Vagina (tissue), 2 donors: ENCODE measurements at places on chromosomes 11 and 22.
A peak's percentile ranks its signal among the peaks of the same experiment; 100 is the strongest.

GRCh38 chr11:14106303-14107049, 144.0 kb downstream of the SPON1 start:
- no peak for DNase-seq
- no peak overlapping the region for H3K4me3 ChIP-seq
- H3K4me1 ChIP-seq, result peaks cover 8% of the 10 kb centered on the region
- no peaks in the 10 kb centered on the region for H3K27me3 ChIP-seq

GRCh38 chr11:36463781-36464180, 46.3 kb downstream of the TRAF6 start:
- no peaks in the 10 kb centered on the region for H3K27me3 ChIP-seq
- DNase-seq, result no peak
- no peak overlapping the region for H3K27ac ChIP-seq
- H3K4me1 ChIP-seq, result no peaks in the 10 kb centered on the region

DNA sequence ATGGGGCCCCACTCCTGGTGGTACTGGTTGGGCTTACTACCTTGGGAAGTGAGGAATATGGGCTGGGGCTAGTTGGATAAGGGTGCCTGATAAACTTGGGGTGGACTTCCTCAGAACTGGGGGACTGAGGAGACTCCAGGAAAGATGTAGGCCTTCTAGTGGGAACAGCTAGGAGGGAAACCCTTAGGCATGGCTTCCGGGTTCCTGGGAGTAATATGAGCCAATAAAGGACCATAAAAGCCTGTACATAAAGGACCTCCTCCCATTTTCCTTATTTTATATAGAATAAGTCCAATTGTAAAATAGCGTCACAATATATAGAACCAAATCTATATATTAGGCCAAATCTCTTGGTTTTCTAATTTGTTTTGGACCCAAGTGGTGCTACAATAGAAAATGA, 18.4 kb upstream of the RNASEH2C start:
- no peaks in the 10 kb centered on the region for H3K27me3 ChIP-seq
- no peak overlapping the region for H3K4me3 ChIP-seq
- no peak for DNase-seq
- no peaks in the 10 kb centered on the region for H3K4me1 ChIP-seq
- H3K27ac ChIP-seq, result no peak overlapping the region

- H3K27ac ChIP-seq, result no peak overlapping the region
- H3K4me1 ChIP-seq, result peaks cover 5% of the 10 kb centered on the region
- no peaks in the 10 kb centered on the region for H3K36me3 ChIP-seq
- no peak for DNase-seq
- H3K27me3 ChIP-seq, result no peaks in the 10 kb centered on the region
These were observed 3.6 kb upstream of the CCDC117 start for GRCh38 chr22:28768701-28769393.

- H3K27ac ChIP-seq, result no peak overlapping the region
- no peaks in the 10 kb centered on the region for H3K27me3 ChIP-seq
- peaks cover 3% of the 10 kb centered on the region for H3K36me3 ChIP-seq
- no peaks in the 10 kb centered on the region for H3K4me1 ChIP-seq
- DNase-seq, result no peak
These were observed 61.3 kb downstream of the BCL2L13 start for GRCh38 chr22:17699696-17700340.

DNA sequence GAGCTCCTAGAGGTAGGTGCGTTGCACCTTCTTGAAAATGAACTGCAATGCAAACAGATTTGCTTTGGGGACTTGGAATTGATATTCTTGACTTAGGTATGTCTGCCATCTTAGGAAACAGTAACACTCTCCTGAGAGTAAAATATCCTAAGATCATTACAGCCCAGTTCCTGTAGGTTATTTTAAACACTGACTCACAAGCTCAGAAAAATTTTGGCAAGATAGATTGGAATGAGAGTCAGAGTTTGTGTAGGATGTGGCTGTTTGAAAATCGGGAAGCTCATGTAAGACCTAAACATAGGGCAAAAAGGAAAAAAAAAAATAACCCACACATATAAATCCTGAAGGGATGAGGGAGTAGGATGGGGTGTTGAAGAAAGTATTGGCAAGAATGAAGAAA, 377.0 kb upstream of the LRRC4C start:
- no peaks in the 10 kb centered on the region for H3K36me3 ChIP-seq
- H3K4me3 ChIP-seq, result no peak overlapping the region
- no peak overlapping the region for H3K27ac ChIP-seq
- no peak for DNase-seq

- H3K27me3 ChIP-seq, result no peaks in the 10 kb centered on the region
- H3K27ac ChIP-seq, result no peak overlapping the region
- peak; percentile 44 for DNase-seq
- H3K4me3 ChIP-seq, result no peak overlapping the region
These were observed 7.8 kb upstream of the RTL6 start for GRCh38 chr22:44505796-44506354.

DNA sequence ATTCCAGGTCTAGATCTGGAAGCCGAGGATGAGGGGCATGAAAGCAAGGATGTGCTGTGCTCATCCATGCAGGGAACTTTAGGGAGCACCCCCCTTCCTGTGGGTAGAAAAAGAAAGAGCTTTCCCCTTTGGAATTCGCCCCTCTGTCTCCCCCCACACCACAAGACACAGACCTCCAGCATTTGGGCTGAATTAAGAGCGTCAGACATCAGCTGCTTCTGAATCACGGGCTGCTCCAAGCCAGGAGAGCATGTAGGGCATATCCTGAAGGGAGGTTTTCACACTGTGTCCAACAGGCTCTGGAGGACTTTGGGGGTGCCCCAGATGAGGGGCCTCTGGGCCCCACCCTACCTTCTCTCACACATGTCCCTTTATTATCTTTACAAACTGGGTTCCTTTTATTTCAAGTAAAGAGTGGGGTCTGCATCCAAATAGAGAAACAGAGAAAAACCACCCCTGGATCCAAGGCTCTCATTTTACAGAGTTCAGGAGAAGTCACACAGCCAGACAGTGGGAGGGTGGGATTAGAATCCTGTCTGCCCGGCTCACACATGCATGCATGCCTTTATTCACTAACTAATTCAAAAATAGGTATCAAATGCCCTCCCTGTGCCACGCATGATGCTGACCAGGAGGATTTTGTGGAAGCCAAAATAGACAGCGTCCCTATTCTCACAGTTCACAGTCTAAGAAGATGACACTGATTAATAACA, 52.8 kb downstream of the LRRC32 start:
- H3K4me1 ChIP-seq, result peaks cover 48% of the 10 kb centered on the region
- no peaks in the 10 kb centered on the region for H3K36me3 ChIP-seq
- no peaks in the 10 kb centered on the region for H3K27me3 ChIP-seq
- no peak overlapping the region for H3K4me3 ChIP-seq

DNA sequence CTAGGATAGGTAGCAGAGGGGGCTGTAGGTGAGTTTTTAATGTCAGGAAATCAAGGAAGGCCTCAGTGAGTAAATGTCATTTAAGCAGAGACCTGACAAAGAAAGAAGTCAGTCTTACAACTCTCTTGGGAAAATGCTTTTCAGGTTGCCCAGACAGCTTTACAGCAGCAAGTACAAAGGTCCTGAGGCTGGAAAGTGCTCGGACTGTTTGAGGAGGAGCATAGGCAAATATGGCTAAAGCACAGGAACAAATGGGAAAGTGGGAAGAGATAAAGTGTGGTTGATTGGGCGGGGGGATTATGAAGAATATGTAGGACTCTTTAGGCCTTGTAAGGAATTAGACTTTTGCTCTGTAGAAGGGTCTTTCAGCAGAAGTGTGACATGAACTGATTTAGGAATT, 125.4 kb downstream of the ARHGAP42 start:
- no peak for DNase-seq
- no peaks in the 10 kb centered on the region for H3K27me3 ChIP-seq
- H3K27ac ChIP-seq, result no peak overlapping the region
- no peaks in the 10 kb centered on the region for H3K36me3 ChIP-seq

GRCh38 chr11:128757886-128758612, 64.2 kb downstream of the FLI1 start:
- H3K36me3 ChIP-seq, result no peaks in the 10 kb centered on the region
- no peaks in the 10 kb centered on the region for H3K4me1 ChIP-seq
- no peak overlapping the region for H3K4me3 ChIP-seq
- no peak overlapping the region for H3K27ac ChIP-seq
- DNase-seq, result no peak

GRCh38 chr11:82229341-82229740, 504.3 kb downstream of the FAM181B start:
- no peak overlapping the region for H3K27ac ChIP-seq
- H3K4me1 ChIP-seq, result no peaks in the 10 kb centered on the region
- no peaks in the 10 kb centered on the region for H3K27me3 ChIP-seq

- DNase-seq, result no peak
- H3K4me3 ChIP-seq, result peak overlapping the region; percentile 80
- H3K27ac ChIP-seq, result peak overlapping the region; percentile 80
- no peaks in the 10 kb centered on the region for H3K27me3 ChIP-seq
- H3K36me3 ChIP-seq, result no peaks in the 10 kb centered on the region
- peaks cover 13% of the 10 kb centered on the region for H3K4me1 ChIP-seq
These were observed 701 bp downstream of the DIXDC1 start for GRCh38 chr11:111937844-111938243.

GRCh38 chr22:45212992-45213751, 27.5 kb downstream of the KIAA0930 start:
- H3K36me3 ChIP-seq, result no peaks in the 10 kb centered on the region
- peaks cover 60% of the 10 kb centered on the region for H3K4me1 ChIP-seq
- DNase-seq, result no peak

- H3K36me3 ChIP-seq, result peaks cover 4% of the 10 kb centered on the region
- no peak for DNase-seq
- no peaks in the 10 kb centered on the region for H3K27me3 ChIP-seq
- H3K27ac ChIP-seq, result peak overlapping the region; percentile 18
- no peak overlapping the region for H3K4me3 ChIP-seq
- H3K4me1 ChIP-seq, result peaks cover 12% of the 10 kb centered on the region
These were observed 14.3 kb upstream of the MAPK11 start for GRCh38 chr22:50284479-50284878.

DNA sequence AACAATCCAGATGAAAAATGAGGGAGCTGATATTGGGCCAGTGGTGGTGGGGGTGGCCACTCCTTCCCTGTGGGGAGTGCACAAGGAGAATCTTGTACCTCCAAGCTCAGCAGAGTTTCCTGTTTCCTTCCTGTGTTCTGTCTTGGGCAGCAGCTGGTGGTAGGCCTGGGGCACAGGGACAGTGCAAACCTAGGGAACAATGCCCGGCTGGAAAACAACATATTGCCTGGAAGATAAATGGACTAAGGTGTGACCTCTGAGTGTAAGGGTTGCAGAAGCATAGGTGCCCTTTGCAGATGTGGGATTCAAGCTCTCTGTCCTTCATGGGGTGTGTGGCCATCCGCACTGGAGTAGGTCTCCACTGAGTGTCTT, 5.8 kb upstream of the JAM3 start:
- H3K36me3 ChIP-seq, result no peaks in the 10 kb centered on the region
- no peaks in the 10 kb centered on the region for H3K4me1 ChIP-seq
- no peaks in the 10 kb centered on the region for H3K27me3 ChIP-seq
- no peak for DNase-seq
- H3K4me3 ChIP-seq, result no peak overlapping the region

DNA sequence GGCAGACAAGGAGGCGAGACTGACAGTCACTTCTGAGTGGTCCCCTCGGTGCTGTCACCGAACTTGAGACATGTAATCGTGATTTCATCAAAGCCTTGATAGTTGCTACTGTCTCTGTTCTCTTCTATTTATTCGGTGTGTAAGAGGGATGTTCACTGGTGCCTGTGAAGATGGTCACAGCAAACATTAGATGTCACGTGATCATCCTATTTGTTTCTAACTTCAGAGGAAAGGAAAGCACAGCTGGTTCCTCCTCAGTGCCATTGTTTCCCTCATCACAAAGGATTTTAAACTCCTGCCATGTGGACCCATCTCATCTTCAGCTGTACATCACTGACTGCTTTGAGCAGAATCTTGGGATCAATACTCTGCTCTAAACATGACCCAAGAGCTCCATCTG, 73.1 kb upstream of the CLMP start:
- no peaks in the 10 kb centered on the region for H3K36me3 ChIP-seq
- no peaks in the 10 kb centered on the region for H3K27me3 ChIP-seq
- no peak overlapping the region for H3K27ac ChIP-seq
- H3K4me1 ChIP-seq, result no peaks in the 10 kb centered on the region
- DNase-seq, result no peak

GRCh38 chr11:23573429-23573828, 713.2 kb upstream of the CCDC179 start:
- no peak for DNase-seq
- H3K27me3 ChIP-seq, result no peaks in the 10 kb centered on the region
- H3K4me1 ChIP-seq, result no peaks in the 10 kb centered on the region
- H3K4me3 ChIP-seq, result no peak overlapping the region
- no peak overlapping the region for H3K27ac ChIP-seq
- H3K36me3 ChIP-seq, result no peaks in the 10 kb centered on the region

- H3K27ac ChIP-seq, result no peak overlapping the region
- H3K36me3 ChIP-seq, result peaks cover 4% of the 10 kb centered on the region
- no peak for DNase-seq
- no peaks in the 10 kb centered on the region for H3K27me3 ChIP-seq
- H3K4me1 ChIP-seq, result peaks cover 9% of the 10 kb centered on the region
These were observed 15.7 kb downstream of the NAP1L4 start for GRCh38 chr11:2976294-2977063.

- no peak overlapping the region for H3K27ac ChIP-seq
- no peaks in the 10 kb centered on the region for H3K4me1 ChIP-seq
- DNase-seq, result no peak
These were observed 80.4 kb downstream of the BDNF start for GRCh38 chr11:27619763-27620335.

DNA sequence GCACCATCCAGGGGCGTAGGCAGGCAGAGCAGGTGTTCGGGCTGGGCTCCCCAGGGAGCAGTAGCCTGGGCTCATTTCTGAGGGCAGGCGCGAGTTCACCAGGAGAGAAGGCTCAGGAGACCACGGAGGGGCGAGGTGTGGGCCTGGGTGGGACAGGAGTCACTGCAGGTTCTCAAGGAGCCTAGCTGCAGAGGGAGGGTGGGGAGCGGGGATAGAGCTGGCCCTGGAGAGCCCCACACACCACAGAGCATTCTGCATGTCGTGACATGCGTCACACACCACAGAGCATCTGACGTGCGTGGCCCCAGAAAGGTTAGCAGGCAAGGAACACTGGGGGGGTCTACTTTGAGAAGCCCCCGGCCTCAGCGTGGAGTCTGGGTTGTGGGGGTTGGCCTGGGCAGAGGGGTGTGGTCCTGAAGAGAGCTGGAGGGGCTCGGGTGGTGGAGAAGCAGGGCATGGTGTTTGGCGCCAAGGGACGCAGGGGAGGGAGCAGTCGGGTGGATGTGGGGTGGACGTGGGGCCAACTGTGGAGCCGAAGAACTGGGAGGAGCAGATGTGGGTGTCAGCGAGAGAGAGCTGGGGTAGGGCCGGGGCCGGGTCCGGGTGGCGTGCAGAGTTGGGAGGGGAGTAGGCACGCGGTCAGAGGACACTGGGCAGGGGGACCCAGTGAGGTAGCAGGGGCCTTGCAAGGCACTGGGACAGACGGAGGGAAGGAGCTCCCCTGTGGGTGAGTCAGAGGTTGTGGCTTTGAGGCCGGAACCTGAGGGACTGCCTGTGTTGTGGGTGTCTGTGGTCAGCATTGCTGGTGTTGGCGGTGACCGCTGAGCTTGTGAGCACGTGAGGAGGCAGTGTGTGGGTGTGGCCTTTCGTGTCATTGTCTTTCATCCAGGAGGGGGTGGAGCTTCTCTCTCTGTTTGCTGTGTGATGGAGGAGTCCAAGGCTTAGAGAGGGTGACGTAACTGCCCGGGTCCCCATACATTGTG, 25.5 kb downstream of the CTTN start:
- no peaks in the 10 kb centered on the region for H3K4me1 ChIP-seq
- H3K36me3 ChIP-seq, result peaks cover 69% of the 10 kb centered on the region
- no peak overlapping the region for H3K4me3 ChIP-seq
- H3K27me3 ChIP-seq, result no peaks in the 10 kb centered on the region
